ENCODE measurements at places on chromosomes 2 and 18.
A peak's percentile ranks its signal among the peaks of the same experiment; 100 is the strongest.

- DNase-seq, result no peak
These were observed 920.6 kb upstream of the FAM98A start for GRCh38 chr2:34519659-34520058.

GRCh38 chr2:86254576-86255538, 55.6 kb downstream of the MRPL35 start:
- DNase-seq, result no peak

DNA sequence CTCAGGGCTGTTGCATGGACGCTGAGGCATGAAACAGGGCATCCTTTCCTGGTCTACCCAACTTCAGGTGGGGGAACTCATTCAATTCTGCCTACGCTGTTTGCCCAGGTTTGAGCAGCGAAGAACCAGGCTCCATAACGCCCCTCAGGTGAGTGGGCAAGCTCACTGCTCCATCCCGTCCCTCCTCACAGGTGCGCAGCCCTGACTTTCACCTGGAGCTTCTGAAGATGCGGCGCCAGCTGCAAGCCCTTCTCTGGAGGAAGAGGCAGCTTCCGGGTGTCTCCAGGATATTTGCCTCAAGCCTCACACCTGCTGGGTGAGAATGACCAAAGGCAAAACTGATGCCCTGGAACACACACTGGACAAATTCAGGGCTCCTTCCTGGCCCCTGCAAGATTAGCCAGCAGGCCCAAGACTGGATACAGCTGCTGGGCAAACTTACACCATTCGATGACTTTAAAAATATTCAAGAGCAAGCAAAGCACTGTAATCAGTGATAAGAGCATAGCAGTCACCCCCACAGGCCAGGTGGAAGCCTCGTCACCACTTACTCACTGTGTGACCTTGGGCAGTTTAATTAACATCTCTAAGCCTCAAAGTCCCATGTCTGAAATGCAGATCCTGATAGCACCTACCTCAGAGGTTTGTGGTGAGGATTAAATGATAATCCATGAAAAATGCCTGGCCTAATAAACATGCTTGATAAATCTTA, 97.7 kb downstream of the GYPC start:
- DNase-seq, result no peak

DNA sequence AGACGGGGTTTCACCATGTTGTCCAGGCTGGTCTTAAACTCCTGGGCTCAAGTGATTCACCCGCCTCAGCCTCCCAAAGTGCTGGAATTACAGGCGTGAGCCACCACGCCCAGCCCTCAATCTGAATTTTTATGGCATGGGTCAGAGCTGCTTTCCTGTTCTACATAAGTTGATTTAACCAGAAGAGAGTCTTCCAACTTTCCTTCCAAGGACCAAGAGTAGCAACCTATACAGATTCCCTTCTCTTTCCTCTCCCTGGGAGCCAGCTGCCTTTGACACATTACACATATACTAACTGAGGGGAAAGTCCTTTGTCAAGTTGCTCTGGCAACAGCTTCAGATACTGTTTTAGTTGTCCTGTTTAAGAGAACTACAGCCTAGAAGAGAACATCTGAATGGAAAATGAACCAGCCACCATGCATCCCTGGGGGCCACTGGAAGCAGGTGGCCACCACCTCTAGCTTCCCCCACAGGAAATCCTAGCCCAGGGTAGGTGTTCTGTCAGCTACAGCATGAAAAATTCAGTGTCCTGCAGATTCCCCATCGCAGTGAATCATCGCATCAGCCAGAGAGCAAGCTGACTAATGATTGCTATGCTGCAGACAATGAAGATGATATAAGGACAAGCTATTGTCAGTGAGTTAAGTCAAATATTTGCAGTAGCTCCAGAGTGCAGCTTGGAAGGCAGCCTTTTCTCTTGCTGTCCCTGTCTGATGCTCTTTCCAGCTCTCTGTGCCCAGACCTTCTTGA, 62.9 kb downstream of the POMC start:
- DNase-seq, result no peak

DNA sequence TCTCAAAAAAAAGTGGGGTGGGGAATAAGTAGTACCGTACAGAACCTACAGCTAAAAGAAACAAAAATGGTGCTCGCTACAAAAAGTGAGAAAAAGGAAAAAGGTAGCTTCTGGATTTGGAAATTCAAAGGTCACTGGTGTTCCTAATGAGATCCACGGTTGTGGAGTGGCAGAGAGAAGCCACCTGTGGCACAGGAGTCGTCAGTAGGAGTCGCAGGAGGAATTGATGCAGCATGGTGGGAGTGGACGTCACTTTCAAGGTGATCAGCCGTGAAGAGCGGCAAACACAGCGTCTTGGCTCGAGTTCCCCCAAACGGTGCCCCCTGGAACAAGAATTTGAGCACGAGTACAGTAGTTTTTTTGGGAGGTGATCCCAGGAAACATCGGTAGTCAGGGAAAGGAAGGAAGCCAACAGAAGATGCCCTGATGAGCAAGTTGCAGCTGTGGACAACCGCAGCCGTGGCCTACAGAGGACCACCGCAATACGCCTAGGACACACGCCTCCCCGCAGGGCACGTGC, 1.4 kb upstream of the TTL start:
- peak; percentile 13 for DNase-seq
